ENCODE measurements at places on chromosomes 11 and 22.

DNA sequence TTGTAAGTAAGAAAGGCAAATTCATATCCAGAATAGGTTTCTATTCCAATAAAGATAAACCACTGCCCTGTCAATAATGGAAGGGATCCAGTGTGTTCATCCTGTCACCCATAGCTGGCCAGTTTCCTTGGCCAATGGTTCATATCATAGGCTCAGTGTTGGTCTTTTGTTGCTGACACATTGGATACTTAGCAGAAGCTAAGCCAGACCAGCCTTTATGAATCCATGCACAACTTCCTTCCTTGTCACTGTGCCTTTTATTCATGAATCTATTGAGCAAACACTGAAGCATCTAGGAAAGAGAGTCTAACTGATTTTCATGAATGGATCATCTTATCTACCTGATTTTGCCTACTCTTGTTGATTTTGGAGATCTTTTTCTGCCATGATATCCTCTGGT, 20.0 kb downstream of the OR2AT4 start:
- no peak for DNase-seq

DNA sequence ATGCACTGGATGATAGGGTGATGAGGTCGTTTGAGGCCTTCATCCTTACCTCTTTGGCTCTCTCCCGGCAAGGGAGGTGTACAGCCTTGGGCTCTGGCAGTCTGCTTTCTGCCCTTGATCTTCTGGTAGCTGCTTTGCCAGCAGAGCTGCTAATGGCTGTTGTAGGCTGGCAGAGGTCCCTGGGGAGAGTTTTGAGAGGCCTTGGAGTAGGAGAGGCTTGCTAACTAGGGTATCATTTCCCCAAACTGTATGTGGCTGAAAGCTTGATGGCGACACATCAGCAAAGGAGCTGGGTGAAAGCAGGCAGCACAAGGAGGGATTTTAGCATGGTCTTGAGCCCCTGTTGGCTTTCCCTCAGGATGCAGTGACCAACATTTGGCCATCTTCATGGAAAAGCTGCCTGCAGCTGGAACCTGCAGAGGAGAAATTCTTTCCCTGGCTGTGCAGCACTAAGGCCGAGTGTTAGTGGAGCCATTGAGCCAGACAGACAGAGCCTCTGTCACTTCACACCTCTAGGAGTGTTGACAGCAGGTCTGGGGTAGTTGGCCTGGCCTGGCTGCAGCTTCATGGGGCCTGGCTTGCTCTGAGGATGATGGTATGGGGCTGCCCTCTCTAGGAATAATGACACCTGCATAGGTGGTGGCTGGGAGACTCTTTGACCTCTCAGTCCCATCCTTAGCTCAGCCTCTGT, 3.5 kb upstream of the AMPD3 start:
- no peak for DNase-seq

DNA sequence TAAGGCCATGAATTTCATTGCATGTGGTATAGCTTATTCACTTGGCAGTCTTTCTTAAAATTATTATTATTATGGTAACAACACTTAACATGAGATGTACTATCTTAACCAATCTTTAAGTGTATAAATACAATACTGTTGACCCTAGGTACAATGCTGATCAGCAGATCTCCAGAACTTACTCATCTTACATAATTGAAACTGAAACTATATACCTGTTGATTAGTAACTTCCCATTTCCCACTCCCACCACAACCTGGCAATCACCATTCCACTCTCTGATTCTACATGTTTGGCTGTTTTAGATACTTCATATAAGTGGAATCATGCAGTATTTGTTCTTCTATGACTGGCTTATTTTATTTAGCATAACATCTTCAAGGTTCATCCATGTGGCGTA, 150.2 kb upstream of the POU2AF2 start:
- DNase-seq, result no peak

- no peak for DNase-seq
Observed at GRCh38 chr11:92829671-92830070, 139.8 kb upstream of the MTNR1B start.

GRCh38 chr11:126310992-126311310, 7.1 kb downstream of the DCPS start:
- no peak for DNase-seq

DNA sequence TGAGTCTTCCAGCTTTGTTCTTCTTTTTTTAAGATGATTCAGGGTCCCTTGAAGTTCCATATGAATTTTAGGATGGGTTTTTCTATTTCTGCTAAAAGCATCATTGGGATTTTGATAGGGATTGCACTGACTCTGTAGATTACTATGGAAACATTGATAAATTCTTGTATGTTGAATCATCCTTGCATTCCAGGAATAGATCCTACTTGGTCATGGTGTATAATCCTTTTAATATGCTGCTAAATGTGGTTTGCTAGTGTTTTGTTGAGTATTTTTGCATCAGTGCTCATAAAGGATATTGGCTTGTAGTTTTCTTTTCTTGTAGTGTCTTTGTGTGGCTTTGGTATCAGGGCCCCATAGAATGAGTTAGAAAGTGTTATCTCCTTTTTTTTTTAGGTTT, 34.9 kb upstream of the PHOX2A start:
- no peak for DNase-seq

DNA sequence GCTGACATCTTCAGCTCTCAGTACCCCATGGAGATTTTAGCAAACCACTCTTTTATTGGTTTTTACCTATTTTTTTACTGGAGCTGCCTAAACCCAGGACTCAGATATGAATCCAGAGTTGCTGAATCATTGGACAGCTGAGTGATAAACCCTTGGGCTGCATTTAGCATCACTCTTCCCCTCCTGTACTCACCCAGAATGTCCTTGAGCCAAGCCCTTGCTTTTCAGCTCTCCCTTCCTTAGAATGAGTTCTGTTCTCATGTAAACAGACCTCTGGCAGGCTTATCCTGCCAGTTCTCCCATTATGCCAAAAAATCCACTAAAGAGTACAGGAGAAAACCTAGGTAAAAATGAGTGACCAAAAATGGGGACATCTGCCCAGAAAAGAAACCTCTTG, 200.1 kb upstream of the POU2AF2 start:
- no peak for DNase-seq

Measured in sciatic nerve (tissue), 2 donors.